Trophoblast cell (in vitro differentiated cells and primary cell): ENCODE measurements at places on chromosomes 1 and 21.

- H3K27me3 ChIP-seq, result no peaks in the 10 kb centered on the region
- H3K4me1 ChIP-seq, result peaks cover 5% of the 10 kb centered on the region
- no peak overlapping the region for H3K4me3 ChIP-seq
- H3K36me3 ChIP-seq, result peaks cover 3% of the 10 kb centered on the region
- DNase-seq, result no peak
- no peak overlapping the region for H3K27ac ChIP-seq
These were observed 59.0 kb upstream of the IKBKE start for GRCh38 chr1:206411321-206411720.

- H3K27ac ChIP-seq, result no peak overlapping the region
- H3K27me3 ChIP-seq, result no peaks in the 10 kb centered on the region
- H3K36me3 ChIP-seq, result peaks cover 13% of the 10 kb centered on the region
- H3K4me3 ChIP-seq, result no peak overlapping the region
- H3K4me1 ChIP-seq, result no peaks in the 10 kb centered on the region
- no peak for DNase-seq
These were observed 18.7 kb downstream of the MIER1 start for GRCh38 chr1:66943361-66943969.

DNA sequence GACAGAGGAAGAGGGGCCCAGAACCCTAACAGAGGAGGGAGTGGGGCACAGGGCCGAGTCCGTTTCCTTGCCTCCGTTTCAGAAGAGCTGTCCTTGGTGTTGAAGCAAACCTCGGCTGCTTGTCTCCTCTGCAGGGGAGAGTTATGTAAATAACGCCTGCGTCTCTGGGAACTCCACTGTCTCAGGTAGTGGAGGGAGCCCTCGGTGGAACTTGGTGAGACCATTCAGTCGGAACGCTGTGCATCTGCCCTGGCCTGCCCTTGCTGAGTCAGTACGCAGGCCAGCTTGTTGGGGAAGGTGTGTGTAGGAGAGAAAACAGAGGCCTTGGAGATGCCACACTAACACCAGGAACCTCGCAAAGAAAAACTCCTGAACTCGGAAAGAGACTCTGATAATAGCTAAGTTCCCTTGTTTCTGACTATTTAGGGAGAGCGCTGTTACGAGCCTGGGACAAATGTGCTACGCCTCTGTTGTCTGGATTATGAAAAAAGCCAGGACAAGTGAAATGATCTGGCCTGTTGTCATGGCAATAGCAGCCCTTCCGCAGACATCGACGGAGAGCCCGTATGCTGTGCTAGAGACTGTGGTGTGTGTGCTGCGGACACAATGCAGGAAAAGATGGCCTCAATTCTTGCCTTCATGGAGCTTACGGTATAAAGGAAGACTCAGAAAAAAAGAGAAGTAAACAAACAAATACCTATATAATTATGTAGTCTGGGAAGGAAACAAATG, 94.6 kb upstream of the AKT3 start:
- peak overlapping the region; percentile 8 for H3K27ac ChIP-seq
- peaks cover 10% of the 10 kb centered on the region for H3K4me1 ChIP-seq
- peak; percentile 98 for DNase-seq

GRCh38 chr21:41770901-41771624, 4.2 kb upstream of the RIPK4 start:
- no peak for DNase-seq
- H3K27me3 ChIP-seq, result peaks cover 14% of the 10 kb centered on the region
- H3K4me3 ChIP-seq, result no peak overlapping the region
- no peaks in the 10 kb centered on the region for H3K36me3 ChIP-seq
- no peak overlapping the region for H3K27ac ChIP-seq
- peaks cover 12% of the 10 kb centered on the region for H3K4me1 ChIP-seq

DNA sequence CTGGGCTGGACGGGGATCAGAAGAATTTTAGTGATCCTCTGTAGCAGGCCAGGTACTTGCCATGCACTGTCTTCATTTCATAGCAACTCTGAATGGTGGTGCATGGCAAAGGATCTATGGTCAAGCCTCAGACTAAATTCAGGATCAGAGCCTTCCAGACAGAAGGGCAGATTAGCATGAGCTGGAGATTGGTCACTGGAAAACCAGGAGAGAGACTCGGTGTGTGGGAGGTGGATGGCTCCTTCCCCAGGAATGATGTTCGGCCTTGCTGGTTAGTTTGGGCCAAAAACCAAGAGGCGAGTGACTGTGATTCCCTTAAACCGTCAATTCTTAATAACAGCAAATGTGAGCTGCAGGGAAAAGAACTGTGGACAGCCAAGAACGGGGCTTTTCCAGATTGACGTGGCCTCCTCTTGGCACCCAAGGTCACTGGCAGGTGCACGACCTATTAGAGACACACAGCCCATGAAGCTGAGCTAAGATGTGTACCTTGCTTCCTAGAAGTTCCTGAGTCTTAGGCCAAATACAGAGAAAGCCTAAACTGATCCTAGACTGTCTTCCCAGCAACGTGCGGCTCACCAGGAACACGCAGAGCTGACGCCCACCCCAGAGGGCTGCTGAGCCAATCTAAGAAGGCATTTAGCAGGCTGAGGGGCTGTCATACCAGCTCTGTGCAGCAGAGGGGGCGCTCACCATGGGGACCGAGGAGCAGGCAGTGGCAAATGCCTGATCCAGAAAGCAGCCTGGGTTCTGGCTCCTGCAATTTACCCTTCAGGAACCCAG, 18.5 kb downstream of the ALDH4A1 start:
- no peak overlapping the region for H3K27ac ChIP-seq
- peak; percentile 85 for DNase-seq
- H3K36me3 ChIP-seq, result peaks cover 65% of the 10 kb centered on the region
- no peak overlapping the region for H3K4me3 ChIP-seq
- H3K4me1 ChIP-seq, result peaks cover 6% of the 10 kb centered on the region
- H3K27me3 ChIP-seq, result no peaks in the 10 kb centered on the region

GRCh38 chr1:234617986-234618736, 8.2 kb upstream of the IRF2BP2 start:
- DNase-seq, result peak; percentile 85
- H3K4me1 ChIP-seq, result peaks cover 19% of the 10 kb centered on the region
- peak overlapping the region; percentile 99 for H3K27ac ChIP-seq
- H3K27me3 ChIP-seq, result no peaks in the 10 kb centered on the region

GRCh38 chr1:7988576-7988975, 27.1 kb downstream of the PARK7 start:
- peaks cover 29% of the 10 kb centered on the region for H3K36me3 ChIP-seq
- DNase-seq, result peak; percentile 97
- H3K27me3 ChIP-seq, result no peaks in the 10 kb centered on the region
- H3K4me3 ChIP-seq, result no peak overlapping the region
- peak overlapping the region; percentile 56 for H3K27ac ChIP-seq

DNA sequence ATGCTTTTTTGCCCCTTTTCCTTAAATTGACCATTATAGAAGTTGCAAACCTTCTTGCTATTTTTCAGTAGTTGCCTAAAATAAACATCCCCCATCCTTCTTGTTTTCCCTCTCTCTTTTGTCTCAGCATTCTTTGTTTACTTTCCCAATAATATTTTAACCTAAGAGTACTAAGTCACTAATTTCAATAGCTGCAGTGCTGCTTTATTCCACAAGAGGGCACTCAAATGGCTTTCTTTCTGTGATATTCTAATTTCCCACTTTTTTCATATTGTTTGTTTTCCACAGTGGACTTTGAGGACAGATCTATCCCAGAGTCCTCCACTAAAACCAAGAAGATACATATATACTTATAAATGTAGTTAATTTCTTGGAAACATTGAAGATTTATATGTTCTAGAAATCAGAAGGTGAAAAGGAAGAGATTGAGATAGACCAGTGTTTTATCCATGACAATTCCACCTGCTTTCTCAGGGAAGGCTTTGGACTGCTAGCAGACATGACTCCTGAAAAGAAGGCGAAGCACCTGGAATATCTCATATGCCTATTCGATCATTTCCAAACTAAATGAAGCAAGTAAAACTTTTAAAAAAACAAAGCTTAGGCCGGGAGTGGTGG, 104.8 kb upstream of the GRIK1 start:
- H3K27me3 ChIP-seq, result no peaks in the 10 kb centered on the region
- H3K4me1 ChIP-seq, result no peaks in the 10 kb centered on the region
- no peak overlapping the region for H3K4me3 ChIP-seq
- H3K36me3 ChIP-seq, result no peaks in the 10 kb centered on the region
- DNase-seq, result no peak

DNA sequence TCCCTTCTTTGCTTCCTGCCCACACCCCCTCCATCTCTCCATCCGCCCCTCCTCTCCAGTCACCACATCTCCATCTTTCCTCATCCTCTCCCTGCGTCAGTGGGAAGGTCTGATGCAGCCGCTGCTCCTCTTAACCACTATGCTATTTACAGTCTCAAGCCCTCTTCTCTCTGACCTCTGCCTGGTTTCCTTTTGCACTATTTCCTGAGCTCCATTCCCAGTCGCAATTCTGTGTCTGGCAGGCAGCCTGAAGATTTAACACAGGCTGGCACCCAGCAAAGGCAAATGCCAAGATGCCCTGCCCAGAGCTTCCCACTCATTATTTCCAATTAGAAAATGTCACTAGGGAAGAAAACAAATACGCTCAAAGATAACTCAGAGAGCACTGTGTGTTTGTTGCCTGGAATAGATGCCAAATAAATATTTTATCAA, 89.6 kb upstream of the LPGAT1 start:
- H3K4me3 ChIP-seq, result no peak overlapping the region
- H3K27me3 ChIP-seq, result no peaks in the 10 kb centered on the region
- H3K4me1 ChIP-seq, result no peaks in the 10 kb centered on the region

- H3K4me3 ChIP-seq, result peak overlapping the region; percentile 54
- H3K27ac ChIP-seq, result peak overlapping the region; percentile 47
- no peaks in the 10 kb centered on the region for H3K27me3 ChIP-seq
- peaks cover 22% of the 10 kb centered on the region for H3K36me3 ChIP-seq
- no peak for DNase-seq
- peaks cover 11% of the 10 kb centered on the region for H3K4me1 ChIP-seq
These were observed 6.4 kb downstream of the ARHGEF19 start for GRCh38 chr1:16205891-16206546.

DNA sequence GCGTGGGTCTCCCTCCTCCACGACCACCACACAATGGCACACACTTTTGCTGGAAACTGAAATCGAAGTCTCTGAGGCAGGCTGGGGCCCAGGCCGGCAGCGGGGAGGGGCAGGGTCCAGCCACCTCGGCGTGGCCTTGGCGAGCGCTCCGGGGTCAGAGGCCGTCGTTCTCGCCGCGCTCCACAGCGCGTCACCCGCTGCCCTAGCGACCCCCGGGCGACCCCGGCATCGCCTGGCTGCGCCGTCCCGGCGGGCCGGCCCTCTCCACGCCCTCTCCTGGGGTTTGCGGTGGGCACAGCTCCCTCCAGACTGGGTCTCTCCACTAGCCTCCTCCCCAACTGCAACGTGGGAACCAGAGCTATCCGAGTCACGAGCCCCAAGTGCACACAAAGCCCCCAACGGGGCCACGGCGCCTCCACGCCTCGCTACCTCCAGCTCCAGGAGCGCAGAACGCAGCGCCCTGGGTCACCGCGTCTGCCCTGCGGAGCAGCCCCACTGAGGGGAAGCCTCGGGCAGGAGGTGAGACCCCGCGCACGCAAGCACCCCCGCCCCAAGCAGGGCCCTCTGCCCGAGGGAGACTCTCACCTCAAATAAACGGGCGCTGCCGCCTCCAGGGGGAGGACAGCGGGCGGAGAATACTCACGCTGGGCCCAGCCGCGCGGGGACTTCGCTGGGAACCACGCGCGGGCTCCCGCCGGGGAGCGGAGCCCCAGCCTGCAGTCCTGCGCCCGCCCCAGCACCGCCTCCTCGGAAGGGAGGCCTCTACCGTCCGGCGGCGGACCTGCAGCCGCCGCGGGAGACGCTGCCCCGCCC, 134.0 kb upstream of the BARHL2 start:
- no peak overlapping the region for H3K27ac ChIP-seq
- H3K4me3 ChIP-seq, result peak overlapping the region; percentile 81
- peaks cover 14% of the 10 kb centered on the region for H3K4me1 ChIP-seq

DNA sequence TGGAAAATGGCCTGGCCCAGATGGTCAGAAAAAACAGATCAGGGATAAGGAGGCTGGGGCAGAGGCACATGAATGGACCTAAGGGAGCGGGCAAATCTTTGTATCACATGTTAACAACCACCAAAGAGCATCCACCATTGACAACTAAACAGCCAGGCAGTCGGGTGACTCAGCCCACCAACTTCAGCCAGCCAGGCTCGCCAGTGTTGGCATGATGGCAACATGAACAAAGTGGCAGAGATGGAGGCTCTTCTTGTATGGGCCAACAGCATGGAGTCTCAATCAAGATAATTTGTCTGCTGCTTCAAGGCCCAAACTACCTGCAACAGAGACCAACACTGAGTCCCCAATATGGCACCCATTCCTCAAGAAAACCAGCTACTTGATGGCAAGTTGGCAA, 16.5 kb upstream of the KIAA1614 start:
- peaks cover 6% of the 10 kb centered on the region for H3K4me1 ChIP-seq
- no peaks in the 10 kb centered on the region for H3K36me3 ChIP-seq
- no peak overlapping the region for H3K27ac ChIP-seq
- H3K27me3 ChIP-seq, result no peaks in the 10 kb centered on the region
- DNase-seq, result no peak

DNA sequence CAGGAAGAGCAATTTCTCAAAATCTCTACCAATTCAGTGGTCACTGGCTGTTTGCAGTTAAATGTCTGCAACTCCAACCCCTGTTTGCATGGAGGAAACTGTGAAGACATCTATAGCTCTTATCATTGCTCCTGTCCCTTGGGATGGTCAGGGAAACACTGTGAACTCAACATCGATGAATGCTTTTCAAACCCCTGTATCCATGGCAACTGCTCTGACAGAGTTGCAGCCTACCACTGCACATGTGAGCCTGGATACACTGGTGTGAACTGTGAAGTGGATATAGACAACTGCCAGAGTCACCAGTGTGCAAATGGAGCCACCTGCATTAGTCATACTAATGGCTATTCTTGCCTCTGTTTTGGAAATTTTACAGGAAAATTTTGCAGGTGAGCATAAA, 167.2 kb downstream of the CRB1 start:
- no peak overlapping the region for H3K27ac ChIP-seq
- H3K36me3 ChIP-seq, result no peaks in the 10 kb centered on the region
- no peak overlapping the region for H3K4me3 ChIP-seq
- H3K4me1 ChIP-seq, result no peaks in the 10 kb centered on the region
- DNase-seq, result no peak
- H3K27me3 ChIP-seq, result no peaks in the 10 kb centered on the region

- peaks cover 4% of the 10 kb centered on the region for H3K4me1 ChIP-seq
- DNase-seq, result no peak
- H3K27ac ChIP-seq, result no peak overlapping the region
- H3K36me3 ChIP-seq, result peaks cover 67% of the 10 kb centered on the region
- no peaks in the 10 kb centered on the region for H3K27me3 ChIP-seq
- H3K4me3 ChIP-seq, result no peak overlapping the region
These were observed 79.9 kb downstream of the PRDM2 start for GRCh38 chr1:13779930-13780329.

DNA sequence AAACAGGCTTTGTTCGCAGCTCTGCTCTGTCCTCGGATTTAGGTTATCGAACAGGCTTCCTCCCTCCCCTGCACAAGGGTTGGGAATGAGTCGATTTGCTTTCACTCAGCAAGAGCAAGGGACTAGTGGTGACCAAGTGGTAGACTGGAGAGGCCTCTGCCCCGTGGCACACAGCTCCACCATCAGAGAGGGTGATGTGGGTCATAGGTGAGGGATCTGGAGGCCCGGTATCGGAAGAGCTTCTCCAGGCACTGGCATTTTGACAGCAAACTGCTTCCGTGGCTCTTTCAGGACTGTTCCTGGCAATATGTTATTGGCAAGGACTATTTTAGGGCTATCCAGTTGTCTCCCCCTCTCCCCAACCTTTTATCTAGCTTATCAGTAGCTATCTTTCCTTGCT, 3.1 kb upstream of the ELF3 start:
- no peaks in the 10 kb centered on the region for H3K27me3 ChIP-seq
- peaks cover 36% of the 10 kb centered on the region for H3K4me1 ChIP-seq
- H3K36me3 ChIP-seq, result peaks cover 28% of the 10 kb centered on the region
- peak; percentile 73 for DNase-seq

GRCh38 chr1:55168353-55168752, 46.8 kb downstream of the USP24 start:
- H3K4me1 ChIP-seq, result peaks cover 2% of the 10 kb centered on the region
- no peaks in the 10 kb centered on the region for H3K27me3 ChIP-seq
- H3K4me3 ChIP-seq, result no peak overlapping the region
- DNase-seq, result no peak
- no peak overlapping the region for H3K27ac ChIP-seq
